Myocyte (in vitro differentiated cells): ENCODE measurements at places on chromosomes 5 and 9.

GRCh38 chr5:8953911-8954438, 591.9 kb downstream of the SEMA5A start:
- DNase-seq: no peak

GRCh38 chr5:171647904-171648260, 137.7 kb upstream of the SMIM23 start:
- DNase-seq: no peak

DNA sequence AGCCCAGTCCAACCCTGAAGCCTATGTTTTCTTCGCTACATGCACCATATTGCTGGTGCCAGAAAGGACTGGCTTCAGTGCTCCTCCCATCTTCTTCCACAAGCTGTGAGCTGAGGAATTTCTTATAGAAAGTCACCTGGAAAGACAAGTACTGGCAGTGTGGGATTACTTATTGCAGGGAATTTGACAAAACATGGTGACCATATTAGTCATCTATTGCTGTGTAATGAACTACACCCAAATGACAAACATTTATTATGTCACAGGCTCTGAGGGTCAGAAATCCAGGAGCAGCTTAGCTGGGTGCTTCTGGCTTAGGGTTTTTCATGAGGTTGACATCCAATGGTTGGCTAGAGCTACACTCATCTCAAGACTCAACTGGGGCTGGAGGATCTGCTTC, 75.5 kb downstream of the ENTREP1 start:
- no peak for DNase-seq

DNA sequence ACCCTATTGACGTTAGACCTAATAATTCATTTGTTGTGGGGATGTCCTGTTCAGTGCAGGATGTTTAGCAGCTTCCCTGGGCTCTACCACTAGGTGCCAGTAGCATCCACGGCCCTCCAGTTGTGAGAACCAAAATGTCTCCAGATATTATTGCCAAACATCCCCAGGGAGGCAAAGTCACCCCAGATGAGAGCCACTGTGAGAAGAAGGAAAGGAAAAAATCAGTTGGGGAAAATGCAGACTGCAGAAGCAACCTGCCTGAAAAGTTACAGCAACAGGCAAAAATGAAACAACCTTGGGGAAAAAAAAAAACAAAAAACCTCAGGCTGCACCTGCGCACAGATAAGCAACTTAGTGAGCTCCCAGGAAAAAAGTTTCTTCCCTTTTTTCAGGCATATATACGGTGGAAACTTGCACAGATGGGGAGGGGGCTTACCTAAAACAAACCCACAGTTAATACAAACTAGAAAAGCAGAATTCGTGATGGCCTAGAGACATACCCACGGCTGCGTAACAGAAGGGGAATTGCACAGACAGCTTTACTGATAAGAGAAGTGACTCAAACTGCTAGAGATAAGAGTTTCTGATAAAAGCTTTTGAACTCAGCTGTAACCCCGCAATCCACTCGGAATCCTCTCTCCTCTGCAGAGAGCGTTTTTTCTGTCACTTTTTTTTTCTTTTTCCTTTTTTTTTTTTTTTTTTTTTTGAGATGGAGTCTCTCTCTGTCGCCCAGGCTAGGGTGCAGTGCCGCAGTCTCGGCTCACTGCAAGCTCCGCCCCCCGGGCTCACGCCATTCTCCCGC, 29.8 kb upstream of the FBP1 start:
- peak; percentile 74 for DNase-seq

DNA sequence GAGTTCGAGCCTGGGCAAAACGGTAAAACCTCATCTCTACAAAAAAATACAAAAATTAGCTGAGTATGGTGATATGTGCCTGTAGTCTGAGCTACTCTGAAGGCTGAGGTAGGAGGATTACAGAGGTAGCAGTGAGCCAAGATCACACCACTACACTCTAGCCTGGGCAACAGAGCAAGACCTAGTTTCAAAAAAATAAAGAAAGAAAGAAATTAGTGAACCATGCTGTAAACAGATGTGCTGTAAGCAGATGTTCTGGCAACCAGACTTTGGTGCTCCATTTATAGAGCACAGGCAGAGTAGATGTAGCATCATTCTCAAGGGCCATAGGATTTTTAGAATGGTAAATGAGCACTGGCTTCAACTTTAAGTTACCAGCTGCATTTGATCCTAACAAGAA, 115.4 kb downstream of the ST8SIA4 start:
- no peak for DNase-seq

DNA sequence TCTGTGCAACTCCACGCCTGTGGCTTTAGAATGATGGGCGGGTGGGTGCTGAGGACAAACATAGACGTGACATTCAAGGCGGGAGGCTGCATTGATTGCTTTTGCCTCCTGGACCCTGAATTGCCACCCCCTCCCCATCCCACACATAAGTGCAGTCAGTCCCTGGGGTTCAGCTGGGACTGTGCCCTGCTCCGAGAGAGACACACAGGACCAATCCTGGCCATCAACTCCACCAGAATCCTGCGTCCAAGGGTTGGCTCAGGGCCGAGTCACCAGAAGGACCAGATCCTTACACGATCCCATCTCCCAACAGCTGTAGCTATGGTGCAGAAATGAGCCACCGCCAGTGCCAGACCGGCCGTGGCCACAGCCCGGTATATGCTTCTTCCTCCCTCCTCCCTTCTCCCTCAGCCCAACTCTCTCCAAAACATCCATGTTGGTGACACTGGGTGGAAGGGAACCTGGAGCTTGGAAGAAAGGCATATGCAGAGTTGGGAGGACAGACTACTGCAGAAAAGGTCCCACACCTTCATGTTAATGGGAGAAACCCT, 27.4 kb downstream of the IRX2 start:
- DNase-seq: no peak

- no peak for DNase-seq
Observed at GRCh38 chr5:1759378-1759970, 40.2 kb downstream of the MRPL36 start.

DNA sequence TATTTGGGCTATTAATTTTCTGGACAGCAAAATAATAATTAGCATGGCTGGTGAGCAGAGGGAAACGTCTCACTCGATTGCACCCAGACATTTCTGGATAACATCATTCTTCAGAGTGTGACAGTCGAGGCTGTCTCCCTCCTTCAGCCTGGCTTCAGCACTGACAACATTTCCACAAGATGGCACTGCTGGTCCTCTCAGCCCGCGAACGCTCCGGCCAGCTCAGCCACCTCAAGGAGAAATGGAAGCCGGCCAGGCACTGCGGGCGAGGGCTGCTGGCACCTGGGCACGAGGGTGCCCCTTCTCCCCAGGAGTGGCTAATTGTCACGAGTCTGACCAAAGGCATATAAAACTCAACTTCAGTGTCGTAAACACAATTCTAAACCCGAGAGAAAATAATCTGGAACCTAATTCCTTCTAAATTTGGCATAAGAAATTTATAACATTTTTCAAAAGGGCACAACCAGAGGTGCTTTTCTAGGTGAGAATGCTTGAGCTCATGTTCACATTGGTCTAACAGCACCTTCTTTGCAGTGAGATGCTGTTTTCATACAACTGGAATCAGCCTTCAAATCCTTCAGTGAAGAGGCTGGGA, 65.9 kb downstream of the DAP start:
- peak; percentile 85 for DNase-seq

GRCh38 chr5:173317091-173317730, 11.0 kb downstream of the STC2 start:
- peak; percentile 26 for DNase-seq

DNA sequence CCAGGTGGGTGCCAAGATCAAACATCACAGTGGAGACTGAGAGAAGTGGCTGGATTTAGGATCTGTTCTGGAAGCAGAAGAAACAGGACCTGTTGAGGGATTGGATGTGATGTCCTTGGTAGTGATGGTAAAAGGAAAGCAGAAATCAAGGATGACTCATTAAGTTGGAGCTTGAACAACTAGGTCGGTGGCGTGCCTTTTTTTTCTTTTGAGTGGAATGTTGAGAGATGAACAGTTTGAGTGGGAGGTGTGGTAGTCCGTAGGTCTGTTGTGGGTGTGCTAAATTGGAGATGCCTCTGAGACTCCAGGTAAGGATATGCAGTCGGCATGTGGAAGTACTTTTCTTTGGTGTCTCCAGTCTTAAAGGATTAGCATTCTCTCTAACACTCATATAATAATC, 92.1 kb upstream of the IL12B start:
- no peak for DNase-seq

DNA sequence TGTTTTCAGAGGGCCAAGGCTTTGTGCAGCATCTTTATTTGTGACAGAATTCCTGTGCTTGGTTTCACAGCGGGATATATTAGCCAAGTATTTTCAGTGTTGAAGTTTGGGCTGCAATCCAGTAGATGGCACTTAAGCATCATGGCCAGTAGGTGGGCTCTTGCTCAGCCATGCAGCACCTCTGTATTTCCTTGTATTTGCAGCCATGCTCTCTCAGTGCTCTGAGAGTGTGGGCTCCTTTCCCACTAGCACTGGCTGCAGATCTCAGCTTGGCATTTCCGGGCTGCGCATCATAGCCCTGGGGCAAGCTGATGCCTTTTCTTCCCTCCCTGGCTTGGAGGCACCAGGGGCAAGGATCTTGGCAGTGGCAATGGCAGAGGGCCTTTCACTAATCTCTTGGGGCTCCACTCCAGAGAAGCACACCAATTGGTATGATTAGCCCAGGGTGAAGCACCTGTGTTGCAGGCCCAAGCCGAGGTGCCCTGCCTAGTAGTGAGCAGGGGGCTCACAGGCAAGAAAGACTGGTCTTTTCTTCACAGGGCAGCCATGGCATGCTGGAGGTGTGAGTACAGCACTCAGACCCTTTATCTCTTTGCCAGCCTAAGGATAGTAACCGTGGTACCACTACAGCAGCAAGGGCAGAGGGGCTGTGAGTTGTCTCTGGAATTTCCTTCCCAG, 48.3 kb downstream of the SLCO6A1 start:
- no peak for DNase-seq

DNA sequence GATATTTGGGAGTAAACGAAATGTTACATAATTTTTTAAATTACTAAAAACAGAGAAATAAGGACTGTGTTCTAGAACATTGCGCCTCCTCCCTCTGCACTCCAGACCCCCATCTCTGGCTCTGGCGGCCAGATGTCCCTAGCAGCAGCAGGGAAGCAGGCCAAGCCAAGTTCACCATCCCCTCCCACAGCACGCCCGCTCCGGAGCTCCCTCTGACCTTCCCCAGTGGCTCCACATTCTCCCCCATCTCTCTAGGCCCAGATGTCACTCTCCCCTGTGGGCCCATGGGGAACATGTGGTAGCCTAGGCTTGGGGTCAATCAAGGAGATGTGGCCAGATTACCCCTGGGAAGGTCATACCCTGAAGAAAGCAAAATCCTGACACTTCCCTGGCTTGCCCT, 6.3 kb upstream of the WNK2 start:
- DNase-seq: no peak

DNA sequence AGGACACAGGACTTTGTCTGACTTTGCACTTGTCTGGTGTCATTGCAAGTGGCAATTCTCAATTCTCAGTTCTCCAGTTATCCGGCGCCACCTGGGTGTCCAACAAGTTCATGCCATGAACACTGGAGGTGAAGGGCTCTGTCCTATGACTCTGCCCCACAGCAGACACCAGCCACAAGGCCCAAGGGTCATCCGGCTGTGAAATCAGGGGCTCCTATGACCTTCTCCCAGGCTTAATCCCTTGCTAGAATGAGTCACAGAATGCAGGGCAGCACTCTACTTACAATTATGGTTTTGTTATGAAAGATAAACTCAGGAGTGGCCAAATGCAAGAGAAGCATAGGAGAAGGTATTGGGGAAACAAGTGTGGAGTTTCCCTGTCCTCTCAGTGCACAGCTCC, 392.0 kb downstream of the GADD45G start:
- DNase-seq: peak; percentile 61

GRCh38 chr5:167822241-167822640, 469.2 kb upstream of the WWC1 start:
- DNase-seq: no peak
